Karpas-422 (cell line): ENCODE measurements at places on chromosomes 1 and 21. TPM values are rescaled to one million over a fixed set of nuclear protein-coding genes. Genes with fewer than 3 reads are reported as not detected.

Gene CRNN
- total RNA-seq: not detected in 2 replicates

Gene FCER1A
- not detected in 2 replicates for total RNA-seq

Gene CLCA1
- total RNA-seq: not detected in 2 replicates

Gene RGS16
- 19.0 and 27.7 TPM in 2 replicates for total RNA-seq

Gene SLAMF7
- 0.15 and 0.76 TPM in 2 replicates for total RNA-seq

Gene TBCE
- 24.0 and 27.4 TPM in 2 replicates for total RNA-seq

Gene GCSAML
- not detected in 2 replicates for total RNA-seq

Gene KRTAP19-3
- total RNA-seq: not detected in 2 replicates

Gene NOS1AP
- total RNA-seq: not detected in 2 replicates

Gene PLA2G2A
- total RNA-seq: not detected in 2 replicates

Gene RSPH1
- total RNA-seq: 0.26 and 0.54 TPM in 2 replicates

Gene SUSD4
- 0.34 TPM in 1 of 2 replicates, not detected in the other for total RNA-seq

Gene OXCT2
- not detected in 2 replicates for total RNA-seq

Gene KPRP
- not detected in 2 replicates for total RNA-seq

Gene SLC44A5
- total RNA-seq: 0.04 TPM in 1 of 2 replicates, not detected in the other

Gene CFHR1
- total RNA-seq: not detected in 2 replicates
